ENCODE measurements at places on chromosomes 16 and 17.

DNA sequence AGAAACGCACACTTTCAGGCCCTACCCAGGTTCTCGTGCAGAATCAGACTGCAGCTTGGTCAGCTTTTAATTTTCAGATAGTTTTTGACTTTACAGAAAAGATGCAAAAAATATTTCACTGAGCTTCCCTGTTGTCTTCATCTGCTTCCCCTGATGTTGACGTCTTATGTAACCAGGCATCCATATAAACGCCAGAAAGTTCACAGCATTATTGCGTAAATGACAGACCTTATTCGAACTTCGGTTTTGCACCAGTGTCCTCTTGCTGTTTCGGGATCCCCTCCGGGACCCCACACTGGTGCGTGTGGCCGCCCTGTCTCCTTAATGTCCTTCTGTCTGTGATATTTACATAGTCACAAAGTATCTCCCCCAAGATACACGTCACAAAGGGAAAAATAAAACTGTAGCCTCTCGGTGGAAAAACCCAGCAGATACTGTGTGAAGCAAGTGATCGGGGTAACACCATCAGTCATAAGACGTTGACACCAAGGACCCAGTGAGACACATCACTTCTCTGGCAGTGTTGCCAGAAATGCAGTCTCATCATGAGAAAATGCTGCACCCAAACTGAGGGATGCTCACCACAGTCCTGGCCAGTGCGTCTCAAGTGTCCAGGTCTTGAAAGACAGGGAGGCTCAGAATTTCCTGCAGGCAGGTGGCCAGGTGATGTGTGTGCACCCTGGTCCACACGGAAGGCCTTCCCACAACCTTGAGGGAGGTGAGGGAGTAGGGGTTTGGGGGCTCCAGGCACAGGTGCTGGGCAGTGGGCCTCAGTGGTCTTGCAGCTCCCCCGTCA, 4.3 kb downstream of the BANP start:
- peak; percentile 30 for DNase-seq

GRCh38 chr17:72407336-72407909, 286.6 kb downstream of the SOX9 start:
- no peak for DNase-seq

- DNase-seq: no peak
Measured at GRCh38 chr17:78674595-78675315, 97.6 kb upstream of the DNAH17 start.

DNA sequence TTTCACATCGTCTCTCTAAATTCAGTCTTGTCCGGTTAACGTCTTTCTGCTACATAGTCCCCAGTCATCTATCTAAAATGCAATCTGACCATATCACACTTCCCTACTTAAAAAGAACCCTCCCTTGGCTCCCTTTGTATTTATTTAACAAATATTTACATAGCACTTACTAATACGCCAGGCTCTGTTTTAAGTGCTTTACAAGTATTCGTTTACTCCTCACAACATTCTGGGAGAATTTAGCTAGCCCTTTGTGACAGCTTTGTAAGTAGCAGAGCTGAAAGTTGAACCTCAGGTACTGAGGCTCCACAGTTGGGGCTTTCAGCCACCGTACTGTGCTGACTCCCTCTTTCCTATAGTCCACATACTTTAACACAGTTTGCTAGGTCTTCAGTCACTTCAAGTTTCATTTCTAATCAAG, 9.2 kb downstream of the PAFAH1B1 start:
- peak; percentile 19 for DNase-seq

GRCh38 chr16:57708168-57708567, 13.6 kb downstream of the DRC7 start:
- no peak for DNase-seq

GRCh38 chr17:50289278-50289677, 15.0 kb downstream of the TMEM92 start:
- DNase-seq: no peak

All from activated CD4-positive, alpha-beta T cell treated with anti-CD3 and anti-CD28 coated beads for 48 hours (primary cell).